GM20000 (cell line): ENCODE measurements at places on chromosomes 3 and 15.

DNA sequence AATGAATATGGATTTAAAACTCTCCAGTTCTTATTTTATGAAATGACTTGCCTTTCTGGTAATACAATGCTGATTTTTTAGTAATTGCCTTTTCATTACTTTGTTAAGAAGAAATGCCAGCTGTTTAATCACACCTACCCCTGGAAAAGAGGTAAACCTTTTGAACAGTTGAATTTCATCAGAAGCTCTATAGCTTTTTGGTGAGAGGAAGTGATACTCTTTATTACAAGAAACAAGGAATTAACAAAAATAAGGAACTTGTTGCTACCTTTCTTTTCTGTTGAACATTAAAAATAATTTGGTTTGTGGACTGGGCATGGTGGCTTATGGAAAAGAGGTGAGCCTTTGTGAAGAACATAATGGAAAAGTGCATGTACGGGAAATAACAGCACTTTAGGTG lies 19.7 kb downstream of the BLOC1S6 start:
- DNase-seq = no peak

DNA sequence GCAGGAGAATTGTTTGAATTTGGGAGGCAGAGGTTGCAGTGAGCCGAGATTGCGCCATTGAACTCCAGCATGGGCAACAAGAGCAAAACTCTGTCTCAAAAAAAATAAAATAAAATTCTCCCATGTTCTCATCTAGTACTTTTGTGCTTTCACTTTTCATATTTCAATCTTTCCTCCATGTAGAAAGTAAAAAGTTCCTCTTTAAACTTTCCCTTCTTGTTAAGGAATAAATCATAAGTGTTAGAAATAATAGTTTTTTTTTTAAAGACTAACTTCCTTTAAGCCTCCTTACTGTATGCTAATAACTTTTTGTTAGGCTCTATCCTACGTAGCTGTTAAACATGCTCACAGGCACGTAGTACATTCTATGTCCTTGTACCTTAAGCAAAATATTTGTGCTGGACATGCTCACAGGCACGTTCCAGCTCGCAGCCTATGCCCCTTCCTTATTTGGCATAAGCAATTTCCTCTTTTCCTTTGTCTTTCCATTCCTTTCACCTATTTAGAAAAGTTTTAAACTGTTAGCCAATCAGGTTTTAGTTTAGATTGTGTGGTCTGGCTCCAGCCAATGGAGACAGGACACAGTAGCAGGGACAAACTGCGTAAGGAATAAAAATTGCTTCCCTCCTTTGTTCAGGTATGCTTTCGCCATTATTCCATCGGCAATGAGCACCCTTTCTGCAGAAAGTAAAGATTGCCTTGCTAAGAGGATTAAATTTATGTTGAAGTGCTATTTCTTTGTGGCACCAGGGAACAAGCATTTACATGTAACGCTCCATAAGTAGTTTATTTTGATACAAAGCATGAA lies 38.9 kb upstream of the PIK3CB start:
- no peak for DNase-seq

- no peak for DNase-seq
Observed at GRCh38 chr3:171373711-171374110, 86.5 kb downstream of the TNIK start.

GRCh38 chr15:61037031-61037430 lies 192.1 kb downstream of the RORA start:
- DNase-seq = no peak

DNA sequence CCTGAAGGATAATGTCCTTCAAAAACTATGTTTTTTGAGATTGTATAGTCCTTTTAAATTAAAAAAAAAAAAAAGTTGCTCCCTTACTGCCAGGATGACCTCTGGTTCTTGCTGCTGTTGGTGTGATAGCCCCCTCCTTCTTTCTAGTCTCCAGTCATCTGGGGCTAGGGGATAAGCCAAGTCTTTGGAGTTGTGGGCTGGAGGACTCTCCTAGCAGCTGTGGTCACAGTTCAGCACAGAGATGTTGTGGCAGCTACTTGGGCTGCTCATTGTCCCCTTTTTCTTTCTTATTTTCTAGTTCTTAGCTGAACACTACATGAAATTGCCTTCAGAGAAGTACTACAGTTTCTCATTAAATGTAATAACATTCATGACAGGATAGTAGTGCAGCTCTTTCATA lies 39.2 kb upstream of the APH1B start:
- DNase-seq = no peak

- DNase-seq = no peak
Observed at GRCh38 chr3:126850370-126851085, 132.4 kb upstream of the PLXNA1 start.

DNA sequence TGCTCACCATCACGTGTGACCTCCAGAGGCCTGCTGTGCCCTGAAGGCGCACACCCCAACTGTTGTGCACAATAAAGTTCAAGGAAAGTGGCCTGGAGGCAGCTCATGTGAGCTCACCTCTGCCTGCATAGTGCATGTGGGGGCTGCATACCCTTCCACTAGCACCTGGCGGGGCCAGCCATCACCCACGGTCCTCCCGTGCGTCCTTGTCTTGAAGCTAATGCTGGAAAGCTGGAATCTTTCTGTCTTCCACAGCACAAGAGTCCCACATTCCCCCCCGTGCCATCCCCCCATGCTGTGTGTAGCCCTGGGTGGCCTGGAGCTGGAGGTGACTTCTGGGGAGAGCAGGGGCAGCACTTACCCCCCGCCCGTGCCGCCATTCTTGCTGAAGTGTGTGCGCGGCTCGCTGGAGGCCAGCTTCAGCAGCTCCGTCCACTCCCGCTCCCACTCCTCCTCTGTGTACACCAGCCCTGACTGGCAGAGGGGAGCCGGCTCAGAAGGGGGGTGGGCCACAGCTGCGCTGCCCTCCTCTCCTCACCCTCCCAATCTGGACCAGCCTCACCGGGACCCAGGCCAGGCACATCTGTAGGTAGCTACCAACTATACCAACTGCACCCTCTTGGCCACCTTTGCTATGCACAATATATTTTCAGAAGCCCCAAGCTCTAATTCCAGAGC lies 199.5 kb downstream of the KLF13 start:
- DNase-seq = no peak

DNA sequence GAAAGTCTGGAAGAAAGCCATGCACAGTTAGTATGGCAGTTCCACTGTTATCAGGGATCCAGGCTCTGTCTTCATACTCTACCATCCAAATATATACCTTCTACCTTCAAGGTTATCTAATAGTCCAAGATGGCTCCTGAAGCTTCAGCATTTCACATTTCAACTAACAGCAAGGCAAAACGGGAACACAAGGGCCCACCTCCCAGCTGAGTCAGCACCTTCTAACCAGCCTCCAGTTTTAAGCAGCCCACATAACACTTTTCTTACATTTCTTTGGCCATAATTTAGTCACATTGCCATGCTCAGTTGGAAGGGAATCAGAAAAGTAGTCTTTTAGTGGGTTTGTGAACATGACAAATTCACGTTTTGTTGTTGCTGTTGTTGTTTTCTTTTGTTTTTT lies 15.4 kb upstream of the MSL2 start:
- DNase-seq = no peak

DNA sequence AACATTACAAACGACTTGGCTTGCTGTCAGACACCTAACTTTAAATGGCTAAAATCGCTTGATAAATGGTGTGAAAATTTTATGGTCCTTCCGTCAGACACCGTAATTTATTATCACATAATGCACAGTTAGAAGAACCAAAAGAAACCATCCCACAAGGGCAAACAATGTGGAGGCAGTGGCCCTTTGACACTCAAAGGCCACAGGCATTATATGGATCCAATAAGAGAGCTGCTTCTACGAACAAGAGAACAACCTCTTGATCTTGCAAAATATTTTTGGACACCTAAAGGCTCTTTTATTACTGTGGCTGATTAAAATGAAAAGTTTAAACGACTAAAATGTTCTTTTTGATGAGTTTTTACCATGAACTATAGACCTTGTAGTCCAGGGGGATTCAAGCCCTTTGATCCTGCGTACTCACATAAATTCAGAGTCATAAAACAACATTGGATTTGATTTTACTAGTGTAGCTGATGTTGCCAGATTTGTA lies 202.8 kb downstream of the FMN1 start:
- no peak for DNase-seq

- DNase-seq = no peak
Observed at GRCh38 chr15:90599644-90600043, 69.9 kb downstream of the CRTC3 start.

DNA sequence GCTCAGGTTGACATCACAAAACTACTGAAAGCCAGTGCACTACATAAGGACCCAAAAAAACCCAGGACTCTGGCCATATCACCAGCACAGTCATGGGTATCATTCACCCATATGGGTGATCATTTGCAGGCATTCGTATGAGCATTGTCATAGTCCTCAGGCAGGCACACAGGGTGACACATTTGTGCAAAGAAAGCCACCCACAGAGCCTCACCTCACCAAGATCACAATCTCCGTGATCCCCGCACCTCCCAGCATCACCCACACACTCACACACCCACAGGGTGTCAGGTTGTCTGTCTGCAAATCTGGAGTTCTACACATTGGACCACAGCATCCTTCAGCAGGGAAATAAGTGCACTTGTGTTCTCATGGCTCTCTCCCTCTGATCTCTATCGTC lies 166.0 kb upstream of the LPP start:
- DNase-seq = no peak

DNA sequence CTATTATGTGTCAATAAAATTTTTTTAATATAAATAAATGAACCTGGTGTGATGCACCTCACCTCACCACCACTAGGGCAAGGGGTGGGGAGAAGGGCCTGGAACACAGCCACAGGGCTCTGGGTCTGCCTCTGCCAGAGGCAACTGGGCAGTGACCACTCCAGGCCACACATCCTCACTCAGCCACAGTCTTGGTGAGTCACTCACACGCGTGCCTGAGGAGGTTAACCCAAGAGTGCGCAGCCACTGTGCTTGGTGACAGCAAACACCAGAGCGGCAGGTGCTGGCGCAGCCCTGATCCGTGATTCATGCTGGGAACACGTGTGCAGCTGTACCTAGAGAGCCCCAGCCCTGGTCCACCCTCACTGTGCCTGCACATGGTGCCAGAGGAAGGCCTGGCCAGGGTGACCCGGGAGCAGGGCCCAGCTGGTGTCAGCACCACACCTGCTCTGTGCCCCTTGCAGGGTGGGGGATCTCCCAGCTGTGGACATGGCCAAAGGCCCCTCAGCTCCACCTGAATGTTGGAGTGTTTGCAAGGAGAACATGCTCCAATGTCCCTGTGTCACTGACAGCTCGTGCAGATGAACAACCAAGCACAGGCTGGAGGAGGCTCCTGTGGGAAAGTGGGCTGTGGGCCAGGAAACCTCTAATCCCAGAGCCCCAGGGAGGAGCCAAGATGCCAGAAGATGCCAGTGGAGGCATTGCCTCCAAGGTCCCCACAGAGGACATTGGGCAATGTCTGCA lies 2.1 kb downstream of the SLC41A3 start:
- DNase-seq = no peak

DNA sequence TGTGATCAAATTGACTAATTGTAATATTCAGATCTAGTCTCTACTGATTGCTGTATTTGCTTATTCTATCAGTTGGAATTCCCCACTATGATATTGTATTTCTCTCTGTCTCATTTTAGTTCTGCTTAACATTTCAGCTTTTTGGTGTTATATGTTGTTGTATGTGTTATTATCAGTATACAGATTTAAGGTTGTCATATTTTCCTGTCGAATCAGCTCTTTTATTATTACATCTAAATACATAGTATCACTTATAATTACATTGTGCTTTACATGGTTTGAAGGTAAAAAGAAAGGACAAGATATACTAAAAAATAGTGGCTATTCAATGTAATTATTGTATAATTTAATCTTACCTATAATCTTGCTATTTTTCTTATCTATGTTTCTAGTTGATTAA lies 207.3 kb downstream of the LRTM1 start:
- no peak for DNase-seq

DNA sequence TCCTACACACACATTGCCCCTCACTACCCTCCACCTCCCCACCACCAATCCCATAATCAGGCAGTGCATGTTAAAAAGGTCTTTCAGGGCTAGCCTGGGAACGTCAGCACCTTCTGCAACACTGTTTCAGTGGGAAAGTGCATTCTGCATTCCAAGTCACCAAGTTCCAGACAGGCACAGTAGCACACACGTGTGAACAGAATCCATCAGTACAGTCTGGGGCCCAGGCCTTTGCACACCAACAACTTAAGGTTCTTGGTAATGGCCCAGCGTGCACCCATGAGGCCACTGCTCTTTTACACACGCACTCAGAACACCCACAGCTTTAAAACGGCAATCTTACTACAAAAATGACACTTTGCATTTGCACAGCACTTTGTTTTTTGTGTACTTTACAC lies 1.2 kb downstream of the ANXA2 start:
- DNase-seq = no peak

DNA sequence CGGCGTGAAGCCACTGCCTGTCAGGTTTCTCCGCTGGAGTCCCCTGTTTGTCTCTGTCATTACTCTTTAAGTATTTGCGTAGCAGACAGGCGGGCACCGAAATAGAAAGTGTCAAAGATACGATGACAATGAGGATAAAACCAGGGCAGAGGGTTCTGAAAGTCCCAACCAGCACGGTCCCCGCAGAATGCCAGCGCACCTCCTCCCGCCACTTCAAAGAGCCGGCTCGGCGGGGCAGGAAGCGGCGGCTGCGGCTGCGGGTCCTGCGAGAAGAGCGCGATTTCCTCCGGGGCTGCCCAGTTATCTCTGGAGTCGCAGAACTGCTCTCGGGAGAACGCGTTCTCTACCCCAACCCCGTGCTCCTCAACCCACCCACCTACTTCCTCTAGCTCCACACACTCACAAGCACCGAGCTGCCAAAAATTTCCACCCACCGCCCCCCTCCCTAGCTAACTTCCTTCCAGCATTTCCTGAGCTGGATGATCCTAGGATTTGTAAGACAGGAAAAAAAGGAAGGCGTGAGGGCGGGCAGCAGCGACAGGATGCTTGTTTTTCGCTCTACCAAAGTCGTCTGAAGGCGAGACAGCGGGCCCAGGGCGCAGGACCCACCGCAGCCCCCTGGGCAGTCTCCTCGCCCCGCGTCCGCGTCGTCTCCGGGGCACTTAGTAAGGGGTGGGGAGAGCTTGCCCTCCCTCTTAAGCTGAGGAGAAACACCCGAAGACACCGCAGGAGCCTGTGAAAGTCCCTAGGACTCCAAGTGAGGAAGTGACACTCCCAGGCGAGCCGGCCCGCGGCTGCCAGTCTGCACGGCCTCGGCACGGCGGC lies at the start of gene ARHGAP31:
Gene ARHGAP31 (plus strand): TSS at position 513 of the 825 bp plus-strand sequence. CDS start 522 bp downstream, outside the sequence.
- DNase-seq = peak; percentile 82

GRCh38 chr3:115698851-115699591 lies 75.7 kb downstream of the GAP43 start:
- no peak for DNase-seq

DNA sequence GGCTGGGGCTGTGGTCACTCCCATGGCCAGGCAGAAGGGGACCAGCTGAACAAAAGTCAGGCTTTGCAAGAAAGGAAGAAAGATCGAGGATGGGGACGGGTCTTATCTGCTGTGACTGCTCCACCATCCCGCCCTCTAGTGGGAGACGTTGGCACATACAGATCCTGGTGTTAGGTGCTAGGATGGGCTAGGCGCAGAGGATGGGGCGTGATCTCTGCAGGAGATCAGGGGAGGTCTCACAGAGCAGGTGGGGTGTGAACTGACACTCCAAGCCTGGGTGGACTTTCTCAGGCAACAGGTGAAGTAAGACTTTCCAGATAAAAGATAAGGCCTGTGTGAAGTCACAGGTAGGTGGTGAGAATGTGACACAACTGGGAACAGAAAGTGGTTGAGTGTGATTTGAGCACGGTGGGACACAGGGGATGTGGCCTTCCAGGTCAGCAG lies 141.9 kb upstream of the SMAD3 start:
- DNase-seq = peak; percentile 16
